ENCODE measurements at places on chromosomes 4 and X. TPM values are rescaled to one million over a fixed set of nuclear protein-coding genes. Genes with fewer than 3 reads are reported as not detected.

The MAGEA10 gene
- polyA plus RNA-seq: 0.06 TPM

DNA sequence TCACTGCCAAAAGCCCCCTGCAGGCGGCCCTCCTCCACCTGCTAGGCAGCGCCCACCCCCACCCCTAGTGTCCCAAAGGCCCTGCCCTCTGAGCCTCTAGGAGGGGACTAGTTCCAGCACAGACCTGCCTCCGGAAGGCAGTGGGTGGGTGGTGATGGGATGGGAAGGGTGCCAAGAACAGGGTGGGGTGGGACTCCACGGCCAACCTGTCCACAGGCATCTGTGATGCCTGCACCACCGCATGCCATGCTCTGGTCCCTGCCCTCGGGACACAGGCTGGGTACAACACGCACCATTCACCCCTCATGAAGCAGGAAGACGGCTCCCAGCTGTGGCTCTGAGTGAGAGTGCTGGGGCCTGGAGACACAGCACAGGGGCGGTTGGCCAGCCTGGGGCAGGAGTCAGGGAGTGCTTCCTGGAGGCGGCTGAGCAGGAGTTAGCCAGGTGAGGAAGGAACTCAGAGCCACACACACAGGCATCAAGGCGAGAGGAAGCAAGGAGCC, 243.1 kb upstream of the PSAPL1 start:
- DNase-seq: no peak

DNA sequence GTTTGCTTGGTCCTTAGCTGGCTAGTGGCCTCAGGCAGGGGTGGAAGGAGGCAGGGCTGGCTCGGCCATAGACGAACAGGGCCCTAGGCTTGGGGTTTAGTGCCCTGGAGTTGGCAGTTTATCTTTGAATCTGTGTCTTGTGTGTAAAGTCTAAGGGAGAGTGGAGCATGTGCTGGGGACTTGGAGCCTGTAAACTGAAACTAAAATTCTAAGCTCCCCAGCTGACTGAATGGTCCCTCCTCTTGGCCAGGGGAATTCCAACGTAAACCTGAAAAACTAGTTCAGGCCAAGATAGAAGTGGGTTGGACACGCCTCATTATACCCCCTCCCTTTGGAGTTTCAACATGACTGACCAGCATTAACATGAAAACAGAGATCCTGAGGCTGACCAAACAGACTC, 46.1 kb upstream of the GPR78 start:
- DNase-seq: peak; percentile 88

DNA sequence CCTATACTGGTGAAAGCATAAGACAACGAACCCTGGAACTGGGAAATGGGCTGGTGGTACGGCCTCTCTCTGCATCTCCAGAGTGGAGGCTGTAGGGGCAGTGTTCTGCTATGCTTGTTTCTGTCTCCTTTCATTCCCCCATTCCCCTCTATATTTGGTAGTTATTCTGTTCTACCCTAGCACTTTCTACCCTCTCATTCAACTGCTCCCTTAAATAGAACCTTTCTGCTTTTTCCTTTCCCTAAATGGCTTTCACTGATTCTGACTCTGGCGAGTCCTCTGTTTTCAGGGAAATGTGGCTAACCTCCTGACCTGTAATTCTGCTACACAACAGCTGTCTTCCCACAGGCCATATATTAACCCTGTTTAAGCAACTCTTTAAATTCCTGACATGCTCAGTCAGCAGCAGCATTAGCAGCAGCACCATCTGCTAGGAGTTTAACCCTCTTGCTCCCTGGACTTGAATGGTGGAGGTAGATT, 94.2 kb downstream of the CXCL13 start:
- DNase-seq: peak; percentile 60

DNA sequence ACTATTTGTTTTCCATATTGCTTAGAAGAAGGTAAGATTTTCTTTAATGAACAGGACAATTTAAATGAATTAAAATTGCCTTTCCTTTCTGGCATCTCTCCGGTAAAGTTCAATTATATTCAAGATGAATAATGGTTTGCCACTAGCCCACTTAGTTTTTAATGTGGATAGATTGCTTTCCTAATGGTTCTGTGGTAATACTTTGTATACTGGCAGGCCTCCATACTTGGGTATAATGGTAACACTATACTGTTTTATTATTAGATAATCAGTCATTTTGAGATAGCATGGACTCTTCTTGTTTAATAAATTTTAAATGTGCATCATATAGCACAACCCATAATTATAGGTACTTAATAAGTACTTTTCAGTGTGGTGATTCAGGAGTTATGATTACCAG, 89.5 kb downstream of the ELOVL6 start:
- DNase-seq: no peak

- no peak for DNase-seq
Observed at GRCh38 chr4:110163327-110164069, 34.9 kb downstream of the ELOVL6 start.

GRCh38 chrX:47846040-47846439, 9.3 kb downstream of the ZNF81 start:
- peak; percentile 18 for DNase-seq

GRCh38 chrX:17359500-17359899, 15.5 kb upstream of the NHS start:
- no peak for DNase-seq

GRCh38 chr4:37693030-37693429, 6.9 kb upstream of the RELL1 start:
- no peak for DNase-seq

DNA sequence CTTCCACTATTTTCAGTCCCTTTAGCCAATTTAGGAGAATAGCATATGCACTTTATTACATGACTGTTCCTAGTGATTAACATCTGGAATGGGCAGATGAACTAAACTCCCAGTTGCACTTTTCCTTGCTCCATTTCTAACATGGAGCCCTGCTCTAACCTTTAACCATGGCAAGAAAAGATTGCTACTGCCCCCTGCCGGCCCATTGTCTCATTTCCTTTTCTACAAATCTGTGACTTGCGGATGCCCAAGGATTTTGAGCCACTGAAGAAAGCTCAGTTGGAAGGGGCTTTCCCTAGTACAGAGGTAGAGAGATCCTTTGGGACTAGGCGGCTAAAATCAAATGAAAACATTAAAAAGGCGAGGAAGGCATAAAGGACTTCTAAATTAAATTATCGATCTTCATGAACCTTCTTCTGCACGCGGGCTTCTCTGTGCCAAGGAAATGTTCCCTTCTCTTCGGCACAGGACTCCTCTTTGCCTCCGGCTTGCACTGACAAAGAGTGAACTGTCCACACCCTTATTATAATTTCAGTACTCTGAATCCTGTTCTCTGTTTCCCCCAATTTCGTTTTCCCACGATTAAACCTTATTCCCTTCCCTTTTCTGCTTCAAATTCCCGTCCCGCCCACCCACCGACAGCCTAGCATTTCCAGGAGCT, 577 bp upstream of the GLRA2 start:
- peak; percentile 35 for DNase-seq

GRCh38 chr4:141643557-141643956, 7.2 kb downstream of the IL15 start:
- no peak for DNase-seq

The SH3RF1 gene
- polyA plus RNA-seq: 30.1 TPM

The PIR gene
- polyA plus RNA-seq: 6.8 TPM

The CPZ gene
- polyA plus RNA-seq: 3.1 TPM

DNA sequence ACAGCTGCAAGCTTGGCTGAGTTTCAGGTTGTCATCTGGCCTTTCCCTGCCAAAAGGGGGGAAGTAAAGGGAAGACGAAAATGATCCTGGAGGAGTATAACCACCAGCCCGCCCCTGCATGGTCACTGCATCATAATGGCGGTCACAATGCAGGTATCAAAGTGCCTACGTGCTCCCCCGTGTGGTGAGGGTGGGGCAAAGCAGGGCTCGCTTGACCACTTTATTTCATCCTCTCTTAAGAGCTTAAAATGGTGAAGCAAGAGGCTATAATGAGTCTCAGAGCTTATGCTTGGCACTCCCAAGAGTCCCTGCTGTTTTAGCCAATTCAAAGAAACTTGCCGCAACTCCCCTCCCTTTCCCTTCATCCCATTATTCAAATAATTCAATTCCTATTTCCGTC, 105.6 kb downstream of the APOOL start:
- DNase-seq: no peak

The GAGE2A gene
- not detected for polyA plus RNA-seq

DNA sequence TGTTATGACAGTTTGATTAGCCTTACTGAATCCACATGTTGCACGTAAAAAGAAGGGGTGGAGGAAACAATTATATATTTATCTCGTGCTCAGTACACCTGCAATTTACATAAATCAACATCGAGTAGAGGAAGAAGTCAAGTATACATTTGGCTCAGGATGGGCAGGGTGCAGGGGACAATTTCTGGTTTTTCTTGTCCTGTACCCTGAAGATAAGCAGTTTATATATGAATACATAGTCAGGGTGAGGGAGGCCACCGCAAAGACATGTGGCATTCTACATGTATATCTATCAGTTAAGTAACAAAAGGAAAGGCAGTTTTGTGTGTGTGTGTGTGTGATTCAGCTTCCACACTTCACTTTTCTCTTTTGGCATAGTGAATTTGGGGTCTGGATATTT, 11.1 kb upstream of the EREG start:
- DNase-seq: no peak

GRCh38 chrX:68195561-68195960, 237.7 kb downstream of the OPHN1 start:
- DNase-seq: no peak

DNA sequence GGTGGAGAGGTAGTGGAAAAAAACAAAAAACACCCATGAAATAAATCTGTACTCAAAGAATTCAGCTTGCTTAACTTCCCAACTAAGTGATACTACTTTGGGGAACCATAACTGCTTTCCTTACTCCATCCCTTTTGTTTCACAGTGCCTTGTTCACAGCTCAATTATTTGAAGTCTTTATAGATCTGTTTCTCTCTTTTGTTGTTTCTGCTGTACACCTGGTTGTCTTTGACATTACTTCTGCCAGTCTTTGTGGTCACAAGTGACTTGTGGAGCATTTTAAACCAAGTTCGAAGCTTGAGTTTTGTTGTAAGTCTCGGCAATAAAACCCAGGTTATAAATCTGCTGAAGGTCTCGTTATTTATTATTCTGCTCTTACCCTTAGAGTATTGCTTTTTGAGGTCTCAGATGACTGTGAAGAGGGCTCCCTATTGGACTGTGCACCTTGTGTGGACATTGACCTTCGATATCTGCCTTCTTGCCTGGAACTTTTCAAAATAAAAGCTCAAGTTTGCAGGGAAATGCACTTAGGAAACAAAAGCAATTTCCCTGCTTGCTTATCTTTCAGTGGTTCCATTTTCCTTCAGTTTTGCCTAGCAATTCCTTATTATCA, 59.8 kb downstream of the ANK2 start:
- DNase-seq: peak; percentile 90

The PROM1 gene
- polyA plus RNA-seq: 22.5 TPM

The RASGEF1B gene
- polyA plus RNA-seq: 30.6 TPM

DNA sequence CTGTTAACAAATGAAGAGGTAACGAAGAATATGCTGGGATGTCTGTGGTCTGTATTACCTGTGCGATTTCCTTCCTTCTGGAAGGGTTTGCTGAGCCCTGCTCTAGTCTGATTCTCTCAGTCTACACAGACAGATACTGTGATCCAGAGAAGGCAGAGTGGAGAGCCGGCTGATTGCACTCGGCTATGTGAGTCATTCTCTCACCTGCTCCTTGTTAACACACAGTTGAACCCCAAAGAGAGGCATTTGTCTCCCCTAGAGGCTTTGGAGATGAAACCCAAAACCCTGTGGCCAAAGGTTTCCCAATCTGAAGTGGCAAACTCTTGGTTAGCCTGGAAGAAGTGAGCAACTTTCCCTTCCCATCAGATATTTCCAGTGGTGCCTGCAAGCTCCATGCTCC, 78.1 kb upstream of the GPC4 start:
- no peak for DNase-seq

GRCh38 chrX:104391906-104392305, 137.2 kb upstream of the ESX1 start:
- no peak for DNase-seq

- DNase-seq: no peak
Observed at GRCh38 chrX:140526171-140526570, 21.3 kb upstream of the SOX3 start.

DNA sequence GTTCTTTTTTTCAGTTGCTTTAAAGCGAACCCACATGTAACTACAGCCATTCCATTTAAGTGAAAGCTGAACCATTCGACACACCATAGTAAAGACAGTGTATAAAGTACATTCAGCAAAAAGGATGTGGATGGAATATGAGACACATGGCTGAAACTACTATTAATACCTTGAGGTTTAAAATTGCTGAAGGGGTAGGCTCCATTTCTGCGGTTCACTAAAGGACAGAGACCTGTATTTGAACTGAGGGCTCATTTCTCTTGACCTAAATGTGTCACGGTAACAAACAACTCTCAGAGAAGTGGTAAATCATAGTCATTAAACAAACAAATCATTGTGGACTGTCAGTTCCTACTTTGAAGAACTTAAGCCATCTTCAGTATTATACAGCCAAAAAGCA, 1085.6 kb upstream of the TENM3 start:
- no peak for DNase-seq

DNA sequence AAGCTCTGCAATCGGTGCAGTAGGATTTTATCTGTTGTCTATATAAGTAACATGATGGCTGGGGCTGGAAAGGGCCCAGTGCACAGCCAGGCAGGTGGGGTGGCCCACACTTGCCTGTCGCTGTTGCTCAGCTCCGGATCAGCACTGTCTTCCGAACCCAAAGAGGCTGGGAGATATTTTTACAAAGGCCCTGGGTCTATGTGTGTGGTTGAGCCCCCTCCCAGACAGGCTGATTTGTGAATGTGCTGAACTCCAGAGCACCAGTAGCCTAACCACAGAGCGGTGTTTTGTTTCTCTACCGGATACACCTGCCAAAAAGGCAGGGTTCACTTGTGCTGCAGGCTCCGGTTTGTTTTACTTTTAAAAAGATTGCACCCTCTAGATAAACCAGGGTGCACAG, 33.5 kb upstream of the CHRNA9 start:
- no peak for DNase-seq

The HS6ST2 gene
- 0.97 TPM for polyA plus RNA-seq

DNA sequence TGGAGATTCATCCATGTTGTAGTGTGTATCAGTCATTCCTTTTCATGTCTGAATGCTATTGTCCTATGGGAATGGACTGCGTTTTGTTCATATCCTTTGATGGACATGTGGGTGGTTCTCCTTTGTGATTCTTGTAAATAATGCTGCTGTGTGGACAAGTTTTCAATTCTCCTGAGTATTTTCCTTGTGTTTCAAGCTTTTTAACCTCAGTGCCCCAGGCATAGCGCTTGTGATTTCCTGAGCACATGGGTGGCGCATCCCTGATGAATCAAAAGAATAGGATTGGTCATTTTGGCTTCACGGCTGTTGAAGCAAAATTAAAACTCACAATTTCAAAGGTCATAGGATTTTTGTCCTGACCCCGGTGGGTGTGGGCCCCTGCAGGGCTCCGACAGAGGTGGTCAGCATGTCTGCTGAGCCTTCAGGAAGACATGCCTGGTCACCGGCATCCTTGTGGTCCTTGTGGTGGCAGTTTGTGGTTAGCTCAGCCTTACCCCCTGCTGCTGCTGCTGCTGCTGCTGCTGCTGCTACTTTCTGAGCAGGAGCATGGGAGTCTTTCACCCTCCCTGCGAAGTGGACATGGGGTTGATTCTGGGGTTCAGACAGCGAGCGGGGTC, 30.0 kb downstream of the SHROOM2 start:
- no peak for DNase-seq

Measured in large intestine (tissue), 12 donors.